Activated CD8-positive, alpha-beta memory T cell treated with anti-CD3 and anti-CD28 coated beads, Interleukin-2, amount 10 ng/mL, durations not matched to agents 7 days and 5 days (primary cell): ENCODE measurements at places on chromosomes 7 and 10. TPM values are rescaled to one million over a fixed set of nuclear protein-coding genes. Genes with fewer than 3 reads are reported as not detected.

Gene UCN3
- total RNA-seq, result not detected

Gene AGAP5
- 12.3 TPM for total RNA-seq

Gene ARHGEF5
- 7.4 TPM for total RNA-seq

Gene IQUB
- total RNA-seq, result not detected

Gene C10orf53
- not detected for total RNA-seq

Gene EVX1
- total RNA-seq, result not detected

Gene GIMAP6
- 65.0 TPM for total RNA-seq

Gene ATP6V0E2
- 71.3 TPM for total RNA-seq

Gene VAX1
- total RNA-seq, result not detected

Gene PIP
- total RNA-seq, result not detected

Gene RADIL
- total RNA-seq, result not detected

Gene LRIT1
- not detected for total RNA-seq

Gene SPDYE9
- total RNA-seq, result not detected

Gene STOX1
- total RNA-seq, result 0.29 TPM

Gene PCGF5
- 45.7 TPM for total RNA-seq

Gene PPP1R17
- total RNA-seq, result not detected
